ENCODE measurements at places on chromosomes 4 and X. TPM values are rescaled to one million over a fixed set of nuclear protein-coding genes. Genes with fewer than 3 reads are reported as not detected.
A peak's percentile ranks its signal among the peaks of the same experiment; 100 is the strongest.

GRCh38 chr4:136680271-136680670 is 852.0 kb downstream of the PCDH18 start:
- no peak overlapping the region for H3K27ac ChIP-seq
- H3K4me3 ChIP-seq: no peak overlapping the region
- no peak for DNase-seq

DNA sequence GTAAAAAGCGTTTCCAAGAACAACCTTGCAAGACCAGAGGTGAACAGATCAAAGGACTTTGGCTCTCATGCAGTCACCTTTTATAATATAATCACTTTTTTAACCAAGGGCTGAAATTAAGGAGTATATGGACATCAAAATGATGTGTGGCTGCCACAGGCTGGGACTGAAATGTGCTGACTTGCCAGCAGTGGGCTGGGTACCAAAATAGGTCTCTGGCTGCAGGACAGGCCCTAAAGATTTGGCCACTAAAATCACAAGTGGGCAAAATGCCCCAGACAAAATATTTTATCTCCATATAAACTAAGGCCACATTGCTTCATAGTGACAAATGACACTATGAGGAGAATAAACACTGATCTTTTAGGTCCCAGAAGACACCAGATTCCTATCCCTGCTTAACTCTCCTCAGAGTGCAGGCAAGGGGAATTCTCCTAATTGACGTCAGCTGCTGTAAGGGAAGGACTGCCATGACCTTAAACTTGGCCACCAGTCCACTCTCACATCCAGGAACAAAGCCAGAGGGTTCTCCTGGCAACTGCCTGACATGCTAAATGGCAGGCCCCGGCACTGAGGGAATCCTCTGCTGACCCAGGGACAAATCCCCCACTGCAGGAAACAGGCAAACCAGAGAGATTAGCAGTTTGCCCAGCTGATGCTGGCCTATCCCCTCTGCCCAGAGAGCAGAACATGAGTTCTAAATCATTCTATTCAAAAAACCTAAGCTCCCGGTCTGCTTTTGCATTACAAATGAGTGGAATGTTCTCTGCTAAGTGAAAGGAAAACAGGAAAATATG is 155.8 kb downstream of the PPP3CA start:
- no peaks in the 10 kb centered on the region for H3K36me3 ChIP-seq
- peak overlapping the region; percentile 82 for H3K27ac ChIP-seq
- H3K4me3 ChIP-seq: no peak overlapping the region
- peaks cover 3% of the 10 kb centered on the region for H3K27me3 ChIP-seq
- peaks cover 28% of the 10 kb centered on the region for H3K4me1 ChIP-seq

The RAB9A gene
- 11.2 TPM for total RNA-seq

DNA sequence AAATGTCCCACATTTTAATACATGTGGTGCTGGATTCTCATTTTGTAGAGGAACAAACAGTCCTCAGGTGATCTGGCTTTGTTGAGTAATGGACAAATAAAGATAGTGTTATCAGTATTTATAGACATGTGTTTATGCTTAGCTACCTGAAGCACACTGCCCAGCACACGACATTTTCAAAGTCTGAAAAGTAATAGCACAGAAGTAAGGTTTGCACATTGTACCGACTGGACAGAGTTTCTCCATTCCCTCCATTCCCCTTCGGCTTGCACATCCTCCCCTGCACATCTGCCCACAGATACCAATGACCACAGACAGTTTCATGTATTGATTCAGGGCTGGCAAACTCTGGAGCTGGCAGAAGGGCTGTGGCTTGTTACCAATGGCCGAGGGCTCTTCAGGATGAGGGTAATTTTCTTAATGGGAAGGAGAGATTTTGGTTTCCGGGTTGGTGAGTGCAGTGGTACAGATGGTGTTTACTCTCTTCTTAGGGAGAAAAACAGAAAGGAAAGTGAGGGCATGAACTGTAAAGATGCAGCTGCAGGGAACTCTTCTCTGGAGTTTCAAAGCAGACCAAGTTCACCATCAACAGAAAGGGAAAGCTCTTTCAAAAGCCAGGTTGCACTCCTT is 2.3 kb downstream of the GRPR start:
- peaks cover 3% of the 10 kb centered on the region for H3K27me3 ChIP-seq
- no peak for DNase-seq
- no peaks in the 10 kb centered on the region for H3K36me3 ChIP-seq
- H3K4me1 ChIP-seq: no peaks in the 10 kb centered on the region
- H3K4me3 ChIP-seq: no peak overlapping the region
- H3K27ac ChIP-seq: no peak overlapping the region

DNA sequence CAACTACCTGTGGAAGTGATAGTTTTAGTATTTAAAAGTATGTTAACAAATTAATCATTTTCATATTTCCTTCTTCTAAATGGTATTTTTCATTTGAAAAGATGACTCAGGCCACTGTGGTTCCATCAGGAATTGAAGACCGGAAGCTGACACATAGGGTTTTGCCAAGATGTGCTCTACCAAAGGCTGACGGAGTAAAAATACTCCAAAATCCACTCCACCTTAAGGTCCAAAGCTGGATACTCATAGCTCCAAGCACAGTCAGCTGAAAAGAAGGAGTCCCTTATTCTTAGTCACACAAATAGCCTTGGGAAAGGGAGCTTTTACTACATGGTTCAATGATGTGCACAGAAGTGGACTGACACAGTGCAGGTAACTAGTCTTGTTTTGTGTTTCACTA is 472.0 kb downstream of the ARAP2 start:
- H3K4me1 ChIP-seq: no peaks in the 10 kb centered on the region
- no peak overlapping the region for H3K4me3 ChIP-seq
- no peak for DNase-seq
- no peak overlapping the region for H3K27ac ChIP-seq

GRCh38 chr4:148618856-148619255 is 176.6 kb upstream of the NR3C2 start:
- no peak overlapping the region for H3K4me3 ChIP-seq
- no peaks in the 10 kb centered on the region for H3K27me3 ChIP-seq
- DNase-seq: no peak
- H3K4me1 ChIP-seq: no peaks in the 10 kb centered on the region
- no peaks in the 10 kb centered on the region for H3K36me3 ChIP-seq
- H3K27ac ChIP-seq: no peak overlapping the region

DNA sequence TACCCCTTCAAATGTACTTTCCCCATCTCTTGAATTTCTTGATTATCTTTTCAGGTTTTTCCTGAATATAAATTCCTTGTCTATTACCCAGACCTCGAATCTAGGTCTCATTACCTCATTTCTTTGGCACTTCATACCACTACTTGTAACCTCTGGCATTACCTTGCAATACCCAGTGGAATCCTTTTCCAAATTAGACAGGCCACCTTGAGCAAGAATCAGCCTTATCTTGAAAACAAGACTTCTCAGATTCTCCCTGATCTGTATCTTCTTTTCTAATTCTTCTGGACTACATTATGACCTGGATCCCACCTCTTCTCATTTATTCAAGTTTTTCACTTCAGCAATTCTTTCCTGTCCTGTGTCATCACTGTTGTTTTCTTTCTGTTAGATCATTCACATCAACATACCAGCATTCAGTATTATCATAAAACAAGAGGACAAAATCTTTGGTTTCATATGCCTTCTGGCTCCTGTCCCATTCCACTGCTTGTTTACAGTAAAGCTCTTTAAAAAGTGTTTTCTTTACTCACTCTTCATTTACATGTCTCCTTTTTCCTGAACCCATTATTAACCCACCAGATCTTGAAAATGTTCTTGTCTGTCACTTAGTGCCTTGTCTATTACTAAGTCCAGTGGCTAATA is 275.6 kb upstream of the HS3ST1 start:
- H3K27ac ChIP-seq: no peak overlapping the region
- DNase-seq: no peak
- H3K4me1 ChIP-seq: no peaks in the 10 kb centered on the region
- H3K4me3 ChIP-seq: no peak overlapping the region
- no peaks in the 10 kb centered on the region for H3K27me3 ChIP-seq

- no peak for DNase-seq
- no peak overlapping the region for H3K4me3 ChIP-seq
- no peaks in the 10 kb centered on the region for H3K36me3 ChIP-seq
- H3K27me3 ChIP-seq: no peaks in the 10 kb centered on the region
These were observed 46.8 kb downstream of the NEK1 start for GRCh38 chr4:169565606-169566005.

DNA sequence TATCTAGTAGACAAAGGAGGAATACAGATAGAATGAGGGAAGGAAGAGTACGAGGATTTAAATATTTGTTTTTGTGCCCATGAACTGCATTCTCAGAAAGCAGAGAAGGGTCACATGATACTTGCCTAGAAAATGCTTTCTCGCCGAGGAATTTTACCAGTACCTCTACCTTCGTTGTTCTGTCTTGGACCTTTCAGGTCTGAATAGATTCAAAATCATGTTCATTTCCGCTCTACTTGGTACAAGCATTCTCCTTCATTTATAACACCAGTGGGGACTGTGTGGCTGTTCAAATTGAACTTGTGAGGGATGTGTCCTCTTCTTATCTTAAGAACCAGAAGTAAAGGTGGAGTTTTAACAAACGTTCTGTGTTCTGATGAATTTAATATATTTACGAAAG is 1.9 kb downstream of the USP38 start:
- DNase-seq: no peak
- H3K36me3 ChIP-seq: no peaks in the 10 kb centered on the region
- H3K27me3 ChIP-seq: peaks cover 11% of the 10 kb centered on the region
- no peak overlapping the region for H3K27ac ChIP-seq
- peaks cover 36% of the 10 kb centered on the region for H3K4me1 ChIP-seq
- H3K4me3 ChIP-seq: peak overlapping the region; percentile 98

The ERVMER34-1 gene
- 0.44 TPM for total RNA-seq

DNA sequence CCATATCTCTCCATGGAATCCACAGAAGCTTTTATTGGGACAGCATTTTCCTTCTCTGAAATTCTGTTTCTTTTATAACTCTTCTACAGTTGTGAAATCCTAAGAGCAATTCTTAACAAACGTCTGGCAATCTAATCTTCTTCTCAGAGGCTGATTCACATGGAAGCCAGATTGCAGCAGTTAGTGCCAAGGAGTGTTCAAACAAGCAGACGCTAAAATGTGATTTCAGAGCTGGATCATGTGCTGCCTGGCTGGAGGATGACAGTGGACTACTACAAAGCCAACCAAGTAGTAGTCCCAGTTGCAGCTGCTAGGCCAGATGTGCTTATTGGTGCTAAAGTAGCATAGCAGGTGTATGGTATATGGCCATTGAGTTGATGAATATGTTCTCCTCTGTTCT is 27.7 kb upstream of the GLRB start:
- H3K4me1 ChIP-seq: peaks cover 6% of the 10 kb centered on the region
- H3K36me3 ChIP-seq: no peaks in the 10 kb centered on the region
- H3K27me3 ChIP-seq: peaks cover 2% of the 10 kb centered on the region
- H3K27ac ChIP-seq: no peak overlapping the region
- no peak overlapping the region for H3K4me3 ChIP-seq
- DNase-seq: no peak

DNA sequence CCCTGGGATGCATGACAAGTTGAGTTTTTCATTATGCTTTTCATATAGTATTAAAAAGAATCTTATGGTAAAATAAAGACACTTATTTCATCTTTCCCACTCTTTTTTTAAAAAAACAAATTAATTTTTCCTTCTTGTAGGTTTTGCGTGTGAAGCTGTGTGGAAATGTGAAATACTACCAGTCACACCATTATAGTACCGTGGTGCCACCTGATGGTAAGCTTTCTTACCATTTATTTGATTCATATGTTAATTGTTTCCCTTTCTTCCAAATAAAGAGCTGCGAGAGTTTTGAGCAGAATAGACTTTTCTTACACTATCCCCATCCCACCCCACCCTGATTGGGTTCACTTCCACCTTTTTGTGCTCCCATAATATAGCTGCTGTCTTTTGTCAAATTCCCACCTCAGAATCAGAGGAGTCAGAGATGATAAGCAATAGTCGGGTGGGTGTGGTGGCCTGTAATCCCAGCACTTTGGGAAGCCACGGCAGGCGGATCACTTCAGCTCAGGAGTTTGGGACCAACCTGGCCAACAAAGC is 44.3 kb downstream of the CASP6 start:
- no peak overlapping the region for H3K4me3 ChIP-seq
- no peaks in the 10 kb centered on the region for H3K36me3 ChIP-seq
- H3K27me3 ChIP-seq: no peaks in the 10 kb centered on the region

- H3K36me3 ChIP-seq: no peaks in the 10 kb centered on the region
- H3K27me3 ChIP-seq: no peaks in the 10 kb centered on the region
- H3K27ac ChIP-seq: no peak overlapping the region
- no peak for DNase-seq
These were observed 173.2 kb upstream of the FAM9B start for GRCh38 chrX:9207142-9207541.

The NAP1L3 gene
- 18.3 TPM for total RNA-seq

The MAGEA2B gene
- 0.97 TPM for total RNA-seq

- no peaks in the 10 kb centered on the region for H3K27me3 ChIP-seq
- H3K27ac ChIP-seq: no peak overlapping the region
- no peak overlapping the region for H3K4me3 ChIP-seq
- no peak for DNase-seq
These were observed 576.4 kb upstream of the EPHA5 start for GRCh38 chr4:66246643-66247042.

The CSAG3 gene
- total RNA-seq: 5.5 TPM

The FAT1 gene
- 67.7 TPM for total RNA-seq

The PGK1 gene
- total RNA-seq: 380 TPM

- no peak overlapping the region for H3K27ac ChIP-seq
- no peak overlapping the region for H3K4me3 ChIP-seq
- DNase-seq: no peak
- peaks cover 8% of the 10 kb centered on the region for H3K4me1 ChIP-seq
- H3K36me3 ChIP-seq: no peaks in the 10 kb centered on the region
- H3K27me3 ChIP-seq: no peaks in the 10 kb centered on the region
These were observed 11.5 kb upstream of the SRPX start for GRCh38 chrX:38232079-38232686.

The FAM241A gene
- 15.6 TPM for total RNA-seq

The OTC gene
- total RNA-seq: not detected

DNA sequence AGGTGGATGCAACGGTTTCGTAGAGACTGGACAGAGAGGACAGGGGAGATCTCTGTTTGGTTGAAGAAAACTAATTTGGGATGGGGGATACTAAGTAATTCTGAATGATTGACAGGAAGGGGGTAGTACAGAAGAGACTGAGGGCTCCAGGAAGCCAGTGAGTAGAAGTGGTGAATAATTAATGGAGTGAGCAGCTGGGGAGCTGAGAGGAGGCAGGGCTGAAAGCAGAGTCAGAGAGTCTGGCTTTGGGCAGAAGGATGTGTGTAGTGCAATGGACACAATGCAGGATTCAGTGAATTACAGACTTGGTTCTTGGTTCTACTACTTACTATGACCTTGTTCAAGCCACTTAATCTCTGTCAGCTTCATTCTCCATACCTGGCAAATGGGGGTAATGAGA is 161.7 kb downstream of the RBMX2 start:
- H3K36me3 ChIP-seq: no peaks in the 10 kb centered on the region
- H3K27me3 ChIP-seq: peaks cover 2% of the 10 kb centered on the region
- DNase-seq: no peak
- no peak overlapping the region for H3K4me3 ChIP-seq
- peaks cover 3% of the 10 kb centered on the region for H3K4me1 ChIP-seq

The NUDT11 gene
- 8.7 TPM for total RNA-seq

The DGKK gene
- 0.49 TPM for total RNA-seq

All from endothelial cell (in vitro differentiated cells).